ENCODE measurements at places on chromosomes 3 and 15.

GRCh38 chr3:134880431-134880830 is 85.4 kb downstream of the EPHB1 start:
- no peak for DNase-seq

GRCh38 chr3:197706658-197707057 is 30.0 kb downstream of the RUBCN start:
- DNase-seq: no peak

DNA sequence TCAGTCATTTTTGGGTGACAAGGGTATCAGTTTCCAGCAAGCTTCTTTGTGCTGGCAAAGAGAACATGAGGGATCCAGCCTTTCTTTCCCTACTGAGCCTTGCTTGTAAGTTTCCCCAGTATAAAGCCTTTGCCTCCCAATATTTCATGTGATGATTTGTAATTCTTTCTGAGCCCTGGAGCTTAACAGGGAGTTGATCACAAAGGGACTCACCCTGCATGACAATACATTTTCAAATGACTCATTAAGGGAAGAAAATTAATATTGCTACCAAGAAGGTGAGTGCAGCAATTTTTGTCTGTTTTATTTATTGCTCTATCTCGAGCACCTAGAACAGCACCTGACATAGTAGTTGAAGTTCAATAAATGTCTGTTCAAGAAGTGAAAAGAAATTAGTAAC is 27.7 kb downstream of the OXSM start:
- DNase-seq: no peak

DNA sequence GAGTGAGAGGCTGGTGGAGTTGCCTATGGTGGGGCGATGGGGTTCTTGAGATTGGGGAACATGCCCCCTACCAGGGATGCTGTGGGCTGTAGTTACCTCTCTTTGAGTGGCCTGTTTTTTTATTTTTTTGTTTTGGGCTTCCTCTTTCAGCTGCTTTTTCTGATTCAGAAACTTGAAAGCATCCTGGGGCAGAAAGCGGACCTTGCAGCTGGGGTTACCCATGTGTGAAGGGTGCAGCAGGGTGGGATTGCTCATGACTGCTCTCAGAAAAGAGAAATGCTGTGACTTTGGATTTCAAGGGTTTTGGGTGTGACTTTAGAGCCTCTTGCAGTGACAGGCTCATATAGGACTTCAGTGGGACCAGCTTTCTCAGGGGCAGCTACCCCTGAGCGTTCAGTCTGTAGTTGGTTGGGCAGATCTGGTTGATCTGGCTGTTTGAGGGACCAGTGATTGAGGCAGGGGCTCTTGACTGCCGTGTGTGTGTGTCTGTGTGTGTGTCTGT is 1.8 kb downstream of the LIMD1 start:
- DNase-seq: no peak

DNA sequence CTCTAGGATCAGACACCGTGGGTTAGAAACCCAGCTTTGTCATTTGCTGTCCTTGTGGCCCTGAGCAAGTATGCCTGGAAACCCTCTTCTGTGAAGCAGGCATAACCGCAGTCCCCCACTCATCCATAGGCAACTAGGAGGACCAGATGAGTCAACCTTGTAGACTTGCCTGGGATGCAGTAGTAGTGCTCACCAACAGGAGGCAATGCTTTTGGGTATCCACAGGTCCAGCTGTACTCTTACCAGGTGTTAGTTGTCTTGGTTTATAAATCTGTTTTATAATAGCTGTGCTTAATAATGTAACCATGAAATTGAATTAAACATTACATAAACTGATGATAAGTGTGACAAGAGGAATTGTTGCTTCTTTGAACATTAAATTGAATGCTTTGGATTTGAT is 389.3 kb downstream of the IL20RB start:
- DNase-seq: no peak

DNA sequence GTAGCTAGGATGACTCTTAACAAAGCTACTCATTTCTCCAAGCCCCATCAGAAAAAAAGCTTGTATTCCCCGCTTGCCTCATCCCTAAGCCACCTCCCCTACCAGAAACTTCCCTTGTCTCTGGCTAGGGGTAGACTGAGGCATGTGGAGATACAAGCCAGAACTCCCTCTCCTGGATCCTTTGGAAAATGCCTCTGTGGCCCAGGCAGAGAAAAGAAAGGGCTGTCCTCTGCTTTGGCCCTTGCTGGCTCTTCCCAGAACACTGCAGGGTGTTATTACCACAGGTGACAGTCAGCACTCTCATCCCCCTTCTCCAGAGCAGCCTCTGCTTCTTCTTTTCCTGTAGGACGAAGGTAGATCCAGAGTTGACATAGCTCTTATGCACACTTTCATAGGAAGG is 15.2 kb downstream of the RMDN3 start:
- no peak for DNase-seq

DNA sequence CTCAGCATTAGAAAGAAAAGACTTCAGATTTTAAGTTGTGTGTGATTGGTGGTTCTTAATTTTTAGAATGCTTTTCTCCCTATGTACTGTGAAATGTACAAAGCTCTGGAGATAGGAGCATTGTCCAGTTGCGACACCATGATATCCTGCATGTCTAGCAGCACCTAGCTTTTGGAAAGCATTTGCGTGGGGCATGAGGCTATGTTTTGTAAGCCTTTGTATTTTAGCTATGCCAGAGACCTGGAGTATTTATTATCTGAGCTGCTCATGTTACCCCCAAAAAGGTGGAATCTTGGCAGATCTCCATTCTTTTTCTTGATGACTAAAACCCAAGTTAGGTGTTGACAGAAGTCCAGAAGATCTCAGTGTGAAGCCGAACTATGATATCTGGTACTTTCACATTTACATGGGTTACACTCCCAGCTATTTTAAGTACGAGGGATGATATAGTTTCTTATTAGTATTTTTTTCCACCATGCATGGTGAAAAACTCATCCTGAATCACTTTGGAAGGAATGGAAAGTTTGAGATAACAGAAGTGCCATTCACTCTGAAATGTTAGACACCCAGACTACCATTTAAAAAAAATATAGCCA is 126.7 kb upstream of the SAMMSON start:
- DNase-seq: no peak

DNA sequence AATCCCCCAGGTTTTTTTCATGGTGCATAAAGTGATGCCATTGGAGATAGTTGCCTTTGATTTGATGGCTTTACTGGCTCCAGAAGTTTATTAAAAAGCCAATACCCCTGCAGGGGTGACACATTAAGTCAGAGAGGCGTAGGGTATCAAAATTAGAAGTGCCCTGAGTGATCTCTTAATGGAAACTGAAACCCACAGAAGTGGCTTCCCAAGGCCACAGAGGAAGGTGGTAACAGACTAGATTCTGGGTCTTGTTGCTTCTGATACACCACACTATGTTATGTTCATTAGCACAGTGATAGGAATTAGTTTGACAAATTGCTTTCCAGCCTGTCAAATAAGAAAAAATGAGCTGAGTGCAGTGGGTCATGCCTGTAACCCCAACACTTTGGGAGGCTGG is 112.3 kb downstream of the IQCH start:
- no peak for DNase-seq

- peak; percentile 39 for DNase-seq
Measured at GRCh38 chr15:68303560-68304436, 26.3 kb downstream of the FEM1B start.

DNA sequence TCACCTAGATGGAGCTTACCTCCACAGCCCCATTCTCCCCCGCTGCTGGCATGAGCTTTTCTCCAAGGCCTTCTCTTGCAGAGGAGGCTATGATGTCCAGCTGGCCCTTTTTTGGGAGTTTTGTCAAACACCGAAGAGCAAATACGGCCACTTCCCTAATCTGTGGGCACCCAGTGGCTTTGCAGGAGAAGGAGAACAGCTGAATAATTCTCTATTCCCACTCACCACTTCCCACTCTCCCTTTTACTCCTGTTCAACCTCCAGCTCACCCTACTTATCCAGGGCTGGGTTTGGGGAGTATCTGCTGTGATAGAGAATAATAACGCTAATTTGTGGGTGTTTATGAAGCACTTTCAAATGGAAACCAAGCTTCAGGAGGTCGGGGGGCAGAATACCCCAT is 93.0 kb downstream of the AAGAB start:
- DNase-seq: no peak

DNA sequence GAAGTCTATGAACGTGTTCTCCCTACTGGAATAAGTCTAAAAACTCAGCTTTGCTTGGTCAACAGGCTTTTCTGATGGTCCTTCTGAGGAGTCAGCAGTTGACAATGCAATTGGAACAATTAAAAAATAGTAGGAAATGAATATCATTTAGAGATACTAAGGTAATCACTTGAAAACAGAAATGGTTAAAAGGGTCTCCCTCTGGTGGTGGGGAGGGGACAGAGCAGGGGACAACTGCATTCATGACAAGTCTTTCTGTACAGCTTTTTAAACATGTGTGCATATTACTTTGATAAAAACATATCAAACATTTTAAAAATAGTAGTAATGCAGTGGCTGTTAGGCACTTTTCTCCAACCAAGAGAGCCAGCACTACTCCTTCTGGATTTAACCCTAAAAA is 119.9 kb upstream of the FHIT start:
- DNase-seq: no peak

DNA sequence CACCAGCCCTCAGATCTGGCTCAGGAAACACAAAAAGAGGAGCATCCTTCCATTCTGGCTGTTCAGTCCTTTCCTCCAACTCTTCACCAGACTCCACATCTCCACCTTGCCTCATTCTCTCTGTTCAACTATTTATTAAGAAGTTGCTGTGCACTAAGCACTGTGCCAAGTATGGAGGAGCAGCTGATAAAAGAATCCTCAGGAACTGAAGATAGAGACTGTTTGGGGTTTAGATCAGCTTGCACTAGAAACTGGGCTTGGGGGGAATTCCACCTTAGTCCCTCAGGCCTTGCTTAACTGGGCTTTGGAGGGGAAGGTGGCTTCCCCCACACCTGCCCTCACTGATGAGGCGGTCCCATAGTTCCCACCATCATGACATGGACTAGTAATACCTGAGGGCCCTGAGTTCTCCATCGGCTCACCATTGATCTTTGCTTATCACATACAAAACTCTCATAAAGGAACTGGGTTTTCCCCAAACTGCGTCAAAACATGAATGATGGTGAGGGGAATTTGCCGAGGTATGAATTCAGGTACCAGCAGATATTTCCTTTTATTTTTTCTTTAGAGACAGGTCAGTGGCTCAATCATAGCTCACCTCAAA is 1.7 kb upstream of the CCR8 start:
- DNase-seq: no peak

- DNase-seq: no peak
Measured at GRCh38 chr3:126547721-126548120, 11.0 kb downstream of the C3orf22 start.

DNA sequence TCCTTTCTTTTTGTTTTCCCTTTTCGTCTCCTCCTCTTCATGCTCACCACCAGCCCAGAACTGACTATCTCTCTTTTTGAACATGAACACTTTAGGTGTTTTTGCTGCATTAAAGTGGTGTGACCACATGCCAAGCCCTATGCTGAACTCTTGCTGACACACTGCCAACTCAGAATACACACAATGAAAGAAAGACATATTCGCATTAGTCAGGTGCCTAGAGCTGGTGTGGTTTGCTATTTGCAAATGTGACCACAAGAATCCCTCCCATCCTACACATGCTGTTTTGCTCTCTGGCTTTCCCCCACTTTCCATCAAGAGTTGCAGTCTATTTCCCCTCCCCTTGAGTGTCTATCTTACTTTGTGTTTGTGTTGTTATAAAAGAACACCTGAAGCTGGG is 967.8 kb upstream of the CFAP20DC start:
- DNase-seq: no peak

- peak; percentile 62 for DNase-seq
Measured at GRCh38 chr3:37456270-37456708, 281.9 kb upstream of the LRRFIP2 start.

GRCh38 chr15:93943586-93943985 is 287.8 kb upstream of the MCTP2 start:
- DNase-seq: no peak

- DNase-seq: no peak
Measured at GRCh38 chr3:13123013-13123654, 49.9 kb upstream of the IQSEC1 start.

- no peak for DNase-seq
Measured at GRCh38 chr3:16183082-16183481, 8.6 kb downstream of the GALNT15 start.

DNA sequence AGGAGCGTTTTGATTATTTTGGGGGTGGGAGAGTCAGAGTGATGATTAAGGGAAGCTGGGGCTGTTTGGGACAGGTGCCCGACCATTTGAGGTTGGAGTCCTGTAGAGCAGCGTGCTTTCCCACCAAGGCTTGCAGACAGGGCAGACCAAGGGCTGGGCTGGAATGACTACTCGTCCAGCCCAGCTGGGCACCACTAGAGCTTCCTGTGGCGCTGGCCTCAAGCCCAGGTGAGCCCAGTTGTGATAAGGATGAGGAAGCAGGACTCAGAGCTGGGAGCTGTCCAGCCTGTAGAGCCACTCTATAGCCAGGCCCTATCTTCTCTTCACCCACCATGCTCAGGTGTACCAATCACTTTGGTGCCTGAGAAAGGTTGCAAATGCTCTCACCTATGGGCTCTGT is 75.8 kb upstream of the ACAN start:
- DNase-seq: no peak

DNA sequence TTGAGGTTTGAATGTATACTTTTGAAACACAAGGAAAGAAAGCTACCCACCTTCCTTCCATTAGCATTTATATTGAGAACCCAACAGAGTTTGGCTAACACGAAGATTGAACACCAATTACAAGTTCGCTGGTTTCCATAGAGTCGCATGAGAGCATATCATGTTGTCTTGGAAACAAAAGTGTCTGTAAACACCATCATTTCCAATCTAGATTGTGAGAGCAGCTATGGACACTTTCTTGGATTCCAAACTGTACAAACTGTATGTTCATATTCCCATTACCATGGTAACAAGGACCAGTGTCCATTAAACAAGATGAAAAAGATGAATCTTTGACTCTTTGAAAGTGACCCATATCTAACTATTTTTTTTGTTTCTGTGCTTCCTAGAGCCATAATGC is 529.9 kb upstream of the ROBO1 start:
- DNase-seq: no peak

DNA sequence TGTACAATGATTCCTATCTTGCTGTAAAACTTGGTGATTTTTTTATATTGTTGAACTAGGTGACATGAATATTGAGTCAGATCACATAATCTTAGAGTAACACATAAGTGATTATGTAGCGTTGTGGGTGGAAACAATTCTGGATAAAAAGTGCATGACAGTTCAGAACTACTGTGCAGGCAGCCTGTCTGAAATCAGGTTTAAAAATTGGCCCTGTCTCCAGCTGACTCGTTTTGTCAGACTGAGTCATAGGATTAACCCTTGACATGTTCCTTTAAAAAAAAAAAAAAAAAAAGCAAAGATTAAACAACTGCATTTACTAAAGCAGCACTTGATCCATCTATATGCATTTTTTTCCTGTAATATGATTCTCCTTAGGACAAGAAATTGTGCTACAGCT is 160.0 kb upstream of the CGNL1 start:
- DNase-seq: no peak

DNA sequence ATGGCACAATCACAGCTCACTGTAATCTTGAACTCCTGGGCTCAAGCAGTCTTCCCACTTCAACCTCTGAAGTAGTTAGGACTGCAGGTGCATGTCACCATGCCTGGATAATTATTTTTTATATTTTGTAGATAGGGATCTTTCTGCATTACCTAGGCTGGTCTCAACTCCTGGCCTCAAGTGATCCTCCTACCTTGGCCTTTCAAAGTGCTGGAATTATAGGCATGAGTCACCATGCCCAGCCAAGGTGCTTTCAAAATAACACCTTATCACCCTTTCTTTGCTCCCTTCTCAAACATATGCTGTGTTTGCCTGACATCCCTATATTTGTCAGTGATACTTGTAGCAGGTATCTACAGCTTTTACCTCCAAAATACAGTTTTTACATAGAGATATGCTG is 242.0 kb upstream of the ARRDC4 start:
- DNase-seq: no peak
